ENCODE measurements at places on chromosomes 3 and 15.

DNA sequence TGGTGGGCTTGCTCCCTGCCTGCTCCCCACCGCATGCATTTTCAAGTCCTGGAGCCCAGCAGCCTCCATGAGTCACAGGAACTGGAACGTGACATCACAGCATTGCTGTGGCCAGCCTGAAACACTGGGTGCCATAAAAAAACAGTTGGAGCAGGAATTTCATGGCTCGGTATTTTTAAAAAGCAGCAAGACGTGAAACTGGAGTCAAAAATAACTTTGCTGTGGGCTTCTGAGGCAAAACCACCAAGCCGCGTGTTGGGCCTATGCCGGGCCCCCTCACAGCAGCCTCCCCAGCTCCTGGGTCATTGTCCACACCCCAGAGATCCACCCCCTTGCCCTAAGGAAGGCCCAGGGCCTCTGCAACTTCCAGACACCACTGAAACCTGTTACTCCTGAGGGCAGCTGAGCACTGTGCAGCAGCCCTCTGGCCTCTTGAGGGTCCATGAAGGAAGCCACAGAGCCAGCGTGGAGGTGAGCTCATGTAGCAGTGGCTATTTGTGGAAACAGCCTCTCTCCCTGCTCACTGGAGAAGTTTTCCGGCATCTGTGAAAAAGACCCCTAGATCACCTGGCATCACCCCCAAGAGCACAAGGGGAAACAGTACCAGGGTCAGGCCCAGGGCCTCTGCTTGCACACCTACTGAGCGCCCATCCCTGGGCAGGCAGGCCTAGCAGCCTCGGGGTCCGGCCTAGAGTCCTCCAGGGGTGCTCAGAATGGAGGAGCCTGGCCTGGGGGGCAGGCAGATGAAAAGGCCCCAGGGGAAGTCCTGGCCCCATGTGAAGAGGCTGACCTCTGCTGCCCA, 34.0 kb upstream of the DUSP7 start:
- no peak for DNase-seq

DNA sequence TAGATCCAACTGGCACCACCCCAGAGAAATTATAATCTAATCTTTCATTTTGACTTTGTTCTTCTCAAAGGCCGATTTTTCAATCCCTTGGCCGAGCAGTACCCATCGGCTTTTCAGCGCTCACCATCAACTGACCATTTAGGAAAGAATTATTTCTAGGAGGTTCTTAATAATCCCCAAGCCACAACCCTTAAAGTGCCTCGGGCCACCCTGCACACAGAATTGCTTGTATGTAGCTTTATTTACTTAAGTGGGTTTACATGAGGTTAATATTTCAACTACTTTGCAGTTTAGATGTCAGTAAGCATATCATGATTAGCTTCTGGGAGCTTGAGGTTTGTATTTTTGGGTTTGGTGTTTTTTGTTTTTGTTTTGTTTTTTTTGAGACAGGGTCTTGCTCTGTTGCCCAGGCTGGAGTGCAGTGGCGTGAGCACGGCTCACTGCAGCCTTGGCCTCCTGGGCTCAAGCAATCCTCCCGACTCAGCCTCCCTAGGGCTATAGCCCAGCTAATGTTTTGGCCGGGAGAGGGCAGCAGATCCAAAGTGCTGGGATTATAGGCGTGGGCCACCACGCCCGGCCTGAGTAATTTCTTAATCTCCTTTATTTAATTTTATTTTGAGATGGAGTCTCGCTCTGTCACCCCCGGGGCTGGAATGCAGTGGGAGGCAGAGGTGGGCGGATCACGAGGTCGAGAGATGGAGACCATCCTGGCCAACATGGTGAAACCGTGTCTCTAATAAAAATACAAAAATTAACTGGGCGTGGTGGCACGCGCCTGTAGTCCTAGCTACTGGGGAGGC, 801 bp upstream of the CDAN1 start:
- DNase-seq = no peak

DNA sequence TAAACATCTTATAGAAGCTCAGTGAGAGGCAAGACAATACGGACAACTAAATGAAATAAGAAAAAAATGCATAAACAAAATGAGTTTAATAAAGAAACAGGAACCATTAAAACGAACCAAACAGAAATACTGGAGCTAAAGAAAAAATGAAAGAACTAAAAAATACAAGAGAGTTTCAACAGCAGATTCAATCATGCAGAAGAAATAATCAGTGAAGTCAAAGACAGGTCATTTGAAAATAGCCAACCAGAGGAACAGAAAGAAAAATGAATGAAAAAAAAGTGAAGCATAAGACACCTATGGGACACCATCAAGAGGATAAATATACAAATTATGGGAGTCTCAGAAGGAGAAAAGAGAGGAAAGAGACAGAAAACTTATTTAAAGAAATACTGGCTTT, 42.5 kb upstream of the PRR20G start:
- DNase-seq = no peak

GRCh38 chr15:41783296-41783695, 9.0 kb downstream of the MAPKBP1 start:
- no peak for DNase-seq

- DNase-seq = no peak
Measured at GRCh38 chr15:59340325-59340724, 32.3 kb downstream of the MYO1E start.
